GM10248 (cell line): ENCODE measurements at places on chromosomes 5 and 9.

DNA sequence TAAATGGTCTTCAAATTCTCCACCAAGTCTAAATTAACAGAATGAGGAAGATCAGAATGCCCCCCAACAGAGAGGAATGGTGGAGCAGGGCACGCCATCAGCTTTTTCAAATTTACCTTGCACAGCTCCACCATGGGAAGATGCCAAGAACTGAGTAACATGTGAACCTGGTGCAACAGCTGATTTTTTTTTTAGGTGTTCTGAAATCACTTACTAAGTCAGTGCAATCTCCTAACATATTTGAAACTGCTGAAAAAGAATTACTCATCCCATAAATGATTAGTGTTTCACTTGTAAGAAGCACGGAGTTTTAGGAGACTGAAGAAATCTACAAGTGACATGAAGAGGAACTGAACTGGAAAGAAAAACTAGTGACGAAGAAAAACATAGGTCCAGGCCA, 5.1 kb downstream of the TMEM245 start:
- DNase-seq, result no peak

- DNase-seq, result no peak
Measured at GRCh38 chr9:38639577-38639940, 19.2 kb upstream of the ANKRD18A start.

GRCh38 chr9:21154018-21154608, 12.3 kb downstream of the IFNA21 start:
- DNase-seq, result peak; percentile 40

- DNase-seq, result no peak
Measured at GRCh38 chr5:72351376-72351775, 31.2 kb downstream of the PTCD2 start.

DNA sequence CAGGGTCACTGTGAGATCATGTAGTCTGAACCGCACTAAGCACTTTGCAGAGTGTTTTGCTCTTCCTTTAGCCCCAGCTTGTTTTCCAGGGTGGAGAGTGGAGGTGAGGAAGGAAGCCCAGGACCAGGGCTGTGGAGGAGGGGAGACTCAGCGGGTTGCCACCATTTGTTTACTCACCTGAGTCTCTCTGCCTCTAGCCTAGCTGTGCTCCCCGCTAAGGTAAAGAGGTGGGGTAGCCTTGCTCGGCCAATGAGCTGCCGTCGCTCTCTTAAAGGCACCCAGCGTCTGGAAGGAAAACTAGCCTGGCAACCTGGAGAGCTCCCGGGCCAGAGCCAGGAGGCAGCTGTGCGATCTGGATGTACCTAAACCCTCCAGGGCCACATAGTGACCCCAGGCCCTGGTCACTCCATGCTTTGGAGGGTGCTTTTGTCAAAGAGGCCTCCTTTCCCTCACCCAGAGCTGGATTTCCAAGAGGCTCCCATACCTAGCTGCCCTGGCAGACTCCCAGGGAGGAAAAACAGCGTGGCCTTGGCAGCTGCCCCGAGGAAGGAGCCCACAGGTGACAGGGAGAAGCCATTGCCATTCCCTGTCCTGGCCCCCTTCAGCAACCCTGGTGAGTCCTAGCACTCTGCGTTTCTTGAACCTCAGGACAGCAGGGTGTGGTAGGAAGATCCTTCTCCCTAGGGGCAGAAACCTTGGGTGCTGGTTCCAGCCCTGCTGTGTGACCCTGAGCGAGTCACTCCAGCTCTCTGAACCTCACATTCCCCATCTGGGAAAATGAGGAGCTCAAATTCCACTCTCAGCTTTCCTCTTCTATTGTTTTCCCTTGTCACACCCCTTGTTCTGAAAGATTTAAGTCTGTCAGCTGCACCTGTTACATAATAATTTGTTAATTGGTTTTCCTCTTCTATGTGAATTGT, 42.4 kb upstream of the LARP1 start:
- DNase-seq, result no peak

DNA sequence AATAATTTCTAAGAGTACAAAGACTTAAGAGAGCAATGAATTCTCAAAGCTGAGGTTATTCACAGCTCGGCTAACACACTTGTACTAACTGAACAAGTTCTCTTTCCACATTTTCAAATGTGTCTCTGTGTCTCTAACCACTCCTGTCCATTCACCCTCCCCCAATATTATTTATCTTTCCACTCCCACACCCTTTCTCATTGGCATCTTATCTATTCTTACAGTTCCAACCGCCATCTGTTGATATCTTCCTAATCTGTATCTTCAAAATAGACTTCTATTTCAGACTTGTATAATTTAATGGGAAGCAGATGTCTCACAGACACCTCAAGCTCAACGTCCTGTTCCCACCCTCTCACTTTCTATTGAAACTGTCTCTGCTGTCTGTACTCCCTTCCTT, 205.9 kb downstream of the ANXA1 start:
- DNase-seq, result no peak

DNA sequence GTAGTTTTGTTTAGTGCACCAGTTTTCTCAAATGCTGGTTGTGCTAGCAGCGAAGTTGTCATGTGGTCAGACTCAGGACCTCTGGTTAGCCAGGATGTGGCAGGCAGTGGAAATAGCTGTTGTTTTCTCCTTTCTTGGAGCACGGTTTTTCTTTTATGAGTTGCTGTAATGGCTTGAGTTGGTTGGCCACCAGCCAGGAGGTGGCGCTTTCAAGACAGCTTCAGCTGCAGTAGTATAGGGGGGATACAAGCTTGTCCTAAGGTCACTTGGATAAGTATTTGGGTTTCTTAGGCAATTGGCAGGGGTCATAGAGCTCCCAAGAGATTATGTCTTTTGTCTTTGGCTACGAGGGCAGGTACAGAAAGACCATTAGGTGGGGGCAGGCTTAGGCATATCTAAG, 274.2 kb upstream of the TARS1 start:
- DNase-seq, result no peak

DNA sequence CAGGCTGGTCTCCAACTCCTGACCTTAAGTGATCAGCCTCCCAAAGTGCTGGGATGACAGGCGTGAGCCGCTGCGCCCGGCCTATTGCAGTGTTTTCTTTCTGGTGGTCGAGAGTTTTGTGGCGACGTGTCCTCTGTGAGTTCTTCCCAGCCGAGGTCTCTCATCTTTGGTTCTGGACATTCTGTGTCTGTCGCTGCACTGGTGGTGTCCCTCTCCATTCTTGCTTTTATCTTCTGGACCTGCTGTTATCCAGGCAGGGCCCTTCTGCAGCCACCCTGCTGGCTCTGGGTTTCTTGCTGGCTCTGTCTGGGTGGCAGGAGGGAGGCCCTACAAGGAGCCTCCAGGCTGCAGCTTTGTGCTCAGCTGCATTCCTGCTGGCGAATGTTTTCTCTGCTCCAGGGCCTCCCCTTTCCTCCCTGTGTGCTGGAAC, 49.1 kb upstream of the EXOC3 start:
- DNase-seq, result no peak

DNA sequence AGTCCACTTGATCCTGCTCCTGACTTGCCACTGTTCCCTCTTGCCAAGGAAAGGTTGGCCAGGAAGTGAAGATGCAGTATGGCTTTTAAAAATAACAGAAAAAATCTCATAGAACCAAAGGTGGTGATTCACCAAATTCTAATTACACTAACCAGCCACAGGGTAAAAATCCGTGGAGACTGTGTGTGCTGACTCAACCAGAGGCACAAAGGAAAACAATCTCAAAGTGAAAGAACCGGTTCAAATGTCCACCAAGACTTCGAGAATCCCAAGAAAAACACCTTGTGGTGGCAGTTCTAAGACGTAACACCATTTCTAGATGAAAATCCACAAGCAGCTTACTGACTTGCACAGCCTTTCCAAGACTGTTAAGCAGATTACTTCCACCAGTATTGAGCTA, 279.1 kb downstream of the TLE1 start:
- DNase-seq, result no peak

DNA sequence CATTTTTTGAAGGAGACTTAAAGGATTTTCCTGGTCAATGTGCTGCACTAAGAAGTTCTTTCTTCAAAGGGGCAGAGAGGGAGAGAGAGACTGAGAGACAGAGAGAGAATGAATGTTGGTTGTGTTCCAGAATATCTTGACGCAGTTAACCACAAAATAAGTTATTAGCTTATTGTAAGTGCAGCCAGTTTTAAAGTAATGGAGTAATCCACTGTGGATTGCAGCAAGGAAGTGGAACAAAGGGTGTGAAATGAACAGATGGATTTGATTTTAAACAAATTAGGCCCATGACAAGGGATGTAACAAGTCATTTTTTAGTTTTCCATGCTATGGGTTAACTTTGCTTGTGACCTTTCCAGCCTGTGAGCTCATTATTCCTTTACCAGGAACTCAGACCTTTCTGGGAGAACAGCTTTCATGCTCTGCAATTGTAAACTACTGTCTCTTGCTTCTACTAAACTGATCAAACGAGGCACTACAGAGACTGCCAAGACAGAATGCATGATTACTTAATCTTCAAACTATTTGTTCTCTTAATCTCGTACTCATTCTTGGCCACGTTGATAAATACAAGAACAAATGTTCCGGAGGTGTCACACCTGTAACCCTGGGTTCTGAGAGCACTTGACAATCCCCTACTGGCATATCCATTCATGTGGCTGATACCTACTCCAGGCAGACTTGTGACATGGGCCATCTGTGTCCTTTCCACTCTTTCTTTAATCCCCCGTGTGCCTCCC, 131.1 kb downstream of the TLE1 start:
- DNase-seq, result no peak

- no peak for DNase-seq
Measured at GRCh38 chr9:90629991-90630390, 12.6 kb downstream of the DIRAS2 start.

- no peak for DNase-seq
Measured at GRCh38 chr5:31783731-31784130, 144.8 kb downstream of the PDZD2 start.

GRCh38 chr5:134411228-134411545, 494 bp downstream of the CDKN2AIPNL start:
- no peak for DNase-seq

GRCh38 chr5:116486588-116486987, 88.0 kb downstream of the SEMA6A start:
- DNase-seq, result no peak

- DNase-seq, result no peak
Measured at GRCh38 chr9:122562134-122562760, 9.3 kb downstream of the OR1N2 start.

DNA sequence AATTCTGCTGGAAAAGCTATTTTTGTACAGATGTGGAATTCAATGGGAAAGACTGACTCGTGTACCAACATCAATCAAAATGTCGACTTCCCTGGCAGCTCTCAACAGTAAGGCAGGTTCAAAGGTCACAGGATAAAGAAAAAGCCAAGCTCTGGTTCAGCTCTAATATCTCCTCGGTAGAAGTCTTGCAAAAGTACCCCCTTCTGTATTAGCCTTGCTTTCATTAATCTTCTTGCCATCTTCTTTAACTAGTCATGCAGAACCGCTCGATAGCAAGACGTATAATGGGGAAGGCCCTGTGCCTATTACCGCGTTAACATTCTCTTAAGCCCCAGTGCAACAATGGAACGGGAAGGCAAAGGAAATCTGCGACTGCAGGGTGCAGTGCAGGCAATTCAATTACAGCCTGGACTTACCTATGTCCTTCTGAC, 201.2 kb downstream of the GAPVD1 start:
- DNase-seq, result no peak

DNA sequence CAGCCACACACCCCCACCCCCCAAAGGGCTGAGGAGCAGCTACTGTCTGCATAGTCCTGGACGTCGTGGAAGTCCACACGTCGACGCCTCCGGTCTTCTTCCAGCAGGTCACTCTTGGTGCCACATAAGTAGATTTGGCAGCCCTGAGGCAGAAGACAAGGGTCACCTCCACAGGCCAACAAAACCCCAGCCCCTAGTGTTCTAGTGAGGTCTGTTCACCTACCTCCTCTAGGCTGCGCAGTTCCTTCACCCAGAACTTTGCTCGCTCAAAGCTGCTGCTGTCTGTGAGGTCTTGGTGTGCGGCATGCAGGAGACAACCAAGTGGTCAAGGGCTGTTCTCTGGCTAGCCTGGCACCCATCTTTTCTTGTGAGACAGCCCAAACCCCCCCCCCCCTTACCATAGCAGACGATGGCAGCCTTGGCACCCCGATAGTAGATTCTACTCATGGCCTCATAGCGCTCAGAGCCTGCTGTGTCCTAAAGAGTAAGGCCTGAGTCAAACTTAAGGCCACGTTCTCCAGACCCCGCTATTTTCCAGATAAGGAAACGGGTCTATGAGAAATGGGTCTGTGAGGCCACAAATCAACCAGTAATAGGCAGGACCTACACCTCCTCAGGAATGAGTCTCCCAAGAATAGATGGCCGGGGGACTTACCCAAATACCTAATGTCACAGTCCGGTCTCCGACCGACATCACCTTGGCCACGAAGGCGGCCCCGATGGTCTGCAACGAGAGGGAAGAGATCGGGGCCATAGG, 987 bp downstream of the RAB24 start:
- no peak for DNase-seq

- peak; percentile 73 for DNase-seq
Measured at GRCh38 chr5:42992088-42992879, 47.8 kb downstream of the ANXA2R start.

DNA sequence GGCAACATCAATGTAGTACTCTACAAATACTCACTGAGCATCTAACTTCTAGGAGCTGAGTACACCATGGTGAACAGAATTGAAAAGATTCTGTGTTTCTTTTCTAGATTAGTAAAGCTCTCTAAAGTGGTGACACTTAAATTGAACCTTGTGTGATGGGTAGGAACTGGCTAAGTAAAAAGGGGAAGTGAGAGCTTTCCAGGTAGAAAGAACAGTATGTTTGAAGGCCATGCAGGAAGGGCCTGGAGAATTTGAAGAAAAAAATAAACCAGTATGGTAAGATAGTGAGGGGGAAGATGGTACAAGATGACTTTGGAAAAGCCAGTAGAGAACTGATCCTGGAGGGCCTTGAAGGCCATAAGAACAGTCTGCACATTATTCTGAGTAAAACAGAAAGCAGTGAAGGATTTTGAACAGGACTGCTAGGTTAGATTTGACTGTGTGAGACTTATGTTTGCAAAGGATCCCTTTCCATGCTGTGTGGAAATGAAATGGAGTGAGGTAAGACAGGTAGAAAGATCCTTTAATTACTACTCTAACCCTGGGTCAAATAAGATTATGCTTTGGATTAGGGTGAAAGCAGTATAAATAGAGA, 46.7 kb upstream of the UBQLN1 start:
- DNase-seq, result no peak

GRCh38 chr5:136011414-136012001, 17.3 kb upstream of the TGFBI start:
- DNase-seq, result no peak

DNA sequence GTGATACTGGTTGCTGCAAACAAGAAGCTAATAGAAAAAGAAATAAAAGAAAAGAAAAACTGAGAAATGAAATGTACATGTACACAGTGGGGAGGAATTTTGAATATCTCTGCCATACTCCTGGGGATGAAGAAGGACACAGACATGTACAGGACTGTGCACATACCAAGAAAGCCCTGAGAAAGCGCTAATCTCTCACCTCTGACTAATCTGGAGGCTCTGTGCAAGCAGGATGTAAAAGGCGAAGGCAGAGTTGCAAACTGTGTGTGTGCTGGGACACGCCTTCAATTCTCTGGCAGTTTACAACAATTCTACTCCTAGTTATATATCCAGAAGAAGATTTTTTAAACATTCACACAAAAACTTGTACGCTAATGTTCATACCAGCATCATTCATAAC, 211.4 kb downstream of the KIAA0825 start:
- no peak for DNase-seq

- DNase-seq, result no peak
Measured at GRCh38 chr5:11064763-11065450, 303.9 kb upstream of the DAP start.
